Left hindlimb (tissue), 1 donor: ENCODE measurements at places on chromosomes 6 and 20.

GRCh38 chr20:62678553-62678952 is 30.1 kb upstream of the NTSR1 start:
- no peak for DNase-seq

- DNase-seq = no peak
Observed at GRCh38 chr6:168396561-168396960, 44.4 kb upstream of the SMOC2 start.

DNA sequence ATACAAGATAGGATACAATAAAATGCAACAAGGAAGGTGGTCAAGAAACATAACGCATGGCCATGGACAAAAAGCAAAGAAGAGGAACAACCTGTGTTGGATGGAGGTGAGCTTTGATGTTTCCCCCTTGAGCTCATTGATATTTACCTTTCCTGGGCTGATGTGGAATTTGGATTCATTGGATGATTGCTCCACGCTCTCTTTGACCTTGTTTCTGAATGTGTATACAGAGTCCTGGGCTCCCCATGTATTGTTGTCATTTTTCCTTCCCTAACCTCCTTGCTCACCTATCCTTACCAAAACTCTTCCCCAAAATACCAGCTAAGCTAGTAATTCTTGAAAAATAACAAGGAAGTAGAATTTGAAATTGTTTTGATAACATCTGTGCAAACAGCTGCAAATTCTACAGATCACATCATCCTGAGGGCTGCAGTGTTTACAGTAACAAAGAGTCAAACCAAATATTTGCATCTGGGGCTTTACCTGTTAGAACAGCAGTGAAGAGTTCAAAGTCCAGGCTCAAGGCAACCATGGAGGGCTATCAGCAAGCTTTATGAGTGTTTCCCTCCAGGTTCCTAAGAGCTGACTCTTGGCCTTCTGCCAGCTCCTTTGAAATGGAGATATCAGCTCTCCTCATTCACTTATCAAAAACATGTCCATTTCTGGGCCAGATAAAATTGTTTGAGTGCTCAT is 214.3 kb upstream of the MARCKS start:
- DNase-seq = no peak

DNA sequence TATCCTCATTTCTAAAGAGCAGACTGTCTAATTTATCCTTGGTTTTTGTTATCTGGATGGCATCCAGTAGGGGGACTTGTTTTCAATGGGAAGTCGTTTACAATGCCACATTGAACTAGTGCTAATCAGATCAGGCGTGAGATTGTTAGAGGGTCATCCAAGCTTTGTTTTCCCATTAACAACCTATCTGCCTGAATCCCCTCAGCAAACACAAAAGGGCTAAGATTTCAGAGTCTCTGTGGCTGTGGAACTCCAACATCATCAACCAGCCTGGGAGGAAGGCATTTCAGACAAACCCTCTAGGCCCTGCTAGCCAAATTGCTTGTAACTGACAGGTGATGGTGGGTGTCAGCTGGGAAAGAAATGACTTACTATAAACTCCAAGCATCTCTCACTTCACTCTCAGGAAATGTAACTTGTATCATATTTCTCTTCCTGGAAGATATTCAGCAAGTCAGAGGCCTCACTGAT is 47.7 kb downstream of the COL19A1 start:
- DNase-seq = no peak

DNA sequence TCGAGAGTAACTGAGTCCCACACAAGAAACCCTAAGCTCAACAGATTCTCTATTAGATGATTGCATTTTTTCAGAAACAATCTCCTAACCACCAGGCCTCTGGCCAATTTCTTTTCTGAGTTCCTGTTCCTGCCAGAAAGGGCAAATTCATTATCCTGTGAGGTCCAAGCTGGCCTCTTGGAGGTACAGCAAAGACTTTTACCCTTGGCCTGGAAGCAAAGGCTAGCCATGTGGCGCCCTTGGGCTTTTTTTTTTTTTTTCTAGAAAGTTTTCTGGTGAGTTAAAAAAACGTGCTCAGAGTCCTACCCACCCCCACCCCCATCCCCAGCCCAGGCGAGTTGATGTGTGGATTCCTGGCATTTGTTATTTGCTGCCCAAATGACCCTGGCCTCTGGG is 59.0 kb upstream of the EEF1A1 start:
- peak; percentile 56 for DNase-seq

DNA sequence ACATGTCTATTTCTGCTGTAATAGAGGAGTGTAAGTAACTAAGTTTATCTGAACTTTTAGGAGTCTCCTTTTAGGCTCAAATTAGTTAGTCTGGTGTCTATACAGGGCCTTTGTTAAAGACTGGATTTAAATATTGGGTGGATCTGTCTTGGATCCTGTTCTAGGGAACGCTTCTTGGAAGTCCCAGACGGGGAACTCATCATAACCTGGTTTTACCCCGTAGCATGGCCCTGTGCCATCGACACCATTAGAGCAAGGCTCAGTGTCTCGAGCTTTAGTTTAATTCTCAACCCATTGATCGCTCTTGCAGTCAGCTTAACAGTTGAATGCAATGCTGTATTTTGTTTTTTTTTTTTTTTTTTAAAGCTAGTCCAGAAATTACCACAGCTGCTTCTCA is 89.9 kb downstream of the CARMIL1 start:
- peak; percentile 62 for DNase-seq

DNA sequence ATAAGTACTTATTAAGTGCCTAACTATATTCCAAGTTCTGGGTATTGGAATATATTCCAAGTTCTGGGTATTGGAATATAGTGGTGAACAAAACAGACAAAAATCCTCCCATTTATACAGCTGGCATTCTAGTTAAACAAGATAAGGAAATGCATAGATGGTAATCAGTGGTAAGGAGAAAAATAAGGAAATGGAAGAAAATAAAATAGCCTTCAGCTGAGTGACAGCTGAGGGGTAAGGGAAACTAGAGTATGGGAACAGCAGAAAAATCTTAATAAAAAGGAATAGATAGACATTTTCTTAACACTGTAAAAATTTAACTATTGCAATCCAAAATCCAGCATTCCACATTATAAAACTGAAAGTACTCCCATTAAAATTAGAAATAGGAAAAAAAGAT is 17.2 kb upstream of the WFDC10A start:
- no peak for DNase-seq

DNA sequence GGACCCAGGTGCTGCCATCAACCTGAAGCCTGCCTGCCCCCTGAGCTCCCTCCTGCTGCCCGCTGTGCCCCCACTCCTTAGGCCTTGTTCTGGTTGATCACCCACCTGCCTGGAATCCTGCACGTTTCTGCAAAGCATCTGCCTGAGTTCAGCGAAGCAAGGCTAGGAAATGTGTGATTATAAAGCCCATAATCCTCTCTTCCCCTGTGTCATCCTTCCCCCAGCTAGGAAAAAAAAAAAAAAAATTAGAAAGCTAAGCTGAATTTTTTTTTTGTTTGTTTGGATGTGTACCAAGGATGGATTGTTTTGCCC is 93.2 kb downstream of the FOXA2 start:
- DNase-seq = no peak

- no peak for DNase-seq
Observed at GRCh38 chr6:106431972-106432371, 71.5 kb downstream of the CRYBG1 start.

DNA sequence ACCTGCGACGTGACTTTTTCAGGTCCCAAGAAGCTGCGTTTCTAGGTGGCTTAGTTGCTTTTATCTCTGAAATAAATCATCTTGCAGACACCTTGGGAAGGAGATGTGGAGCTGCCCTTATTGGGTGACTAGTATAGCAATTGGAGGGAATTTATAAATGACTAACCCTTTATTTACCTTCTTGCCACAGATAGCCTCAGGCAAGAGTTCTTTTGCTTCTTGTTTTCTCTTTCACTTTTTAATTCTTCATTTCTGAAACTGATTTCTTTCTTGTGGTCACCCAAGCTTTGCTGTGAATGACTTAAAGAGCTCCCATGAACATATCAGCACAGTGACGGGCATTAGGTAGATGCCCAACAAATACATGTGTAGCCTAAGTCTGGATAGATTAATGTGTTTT is 3.0 kb downstream of the ADGRF4 start:
- DNase-seq = no peak

GRCh38 chr20:6863355-6863754 is 95.9 kb downstream of the BMP2 start:
- DNase-seq = no peak

GRCh38 chr6:137864812-137865508 is 2.1 kb upstream of the TNFAIP3 start:
- DNase-seq = no peak
